NCI-H2029 (cell line): ENCODE measurements at places on chromosomes 6 and 20.

DNA sequence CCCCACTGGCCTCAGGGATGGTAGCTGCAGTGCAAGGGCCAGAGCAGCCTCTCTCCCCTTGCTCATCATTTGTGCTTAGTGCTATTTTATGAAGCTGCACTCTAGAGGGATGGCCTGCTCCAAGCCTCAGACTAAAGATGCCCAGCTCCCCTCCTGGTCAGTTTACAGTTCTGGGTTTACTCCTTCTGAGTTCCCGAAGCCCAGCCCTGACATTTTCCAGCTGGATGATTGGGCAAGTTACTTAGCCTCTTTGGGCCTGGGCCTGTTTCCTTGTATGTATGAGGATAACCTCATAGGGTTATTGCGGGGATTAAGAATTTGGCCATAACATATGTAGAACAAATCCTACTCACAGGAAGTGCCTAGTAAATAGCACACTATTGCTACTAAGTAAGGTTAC lies 31.8 kb upstream of the EMILIN3 start:
- no peak for DNase-seq

GRCh38 chr6:80126657-80127345 lies 20.3 kb downstream of the BCKDHB start:
- DNase-seq = peak; percentile 45

DNA sequence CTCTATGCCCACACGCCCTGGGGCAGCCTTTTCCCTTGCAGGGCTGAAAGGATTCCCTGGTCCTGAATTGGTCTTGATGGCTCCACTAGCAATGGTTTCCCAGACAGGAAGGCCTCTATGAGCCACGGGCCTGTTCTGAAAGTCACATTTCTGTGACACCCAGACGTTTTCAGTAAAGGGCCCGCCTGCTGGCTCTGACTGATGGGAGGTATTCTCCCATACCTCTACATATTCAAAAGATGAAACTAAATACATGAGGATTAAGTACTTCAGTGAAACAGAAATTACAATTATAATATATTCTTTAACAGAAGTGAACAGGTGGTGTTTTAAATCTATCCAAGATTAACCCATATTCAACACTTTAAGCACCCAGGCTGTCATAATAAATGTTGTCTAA lies 629.8 kb downstream of the CDH26 start:
- DNase-seq = no peak

- no peak for DNase-seq
Measured at GRCh38 chr6:2791450-2791974, 26.3 kb downstream of the WRNIP1 start.

- no peak for DNase-seq
Measured at GRCh38 chr20:45969712-45970634, 2.0 kb downstream of the ZNF335 start.

GRCh38 chr6:144331491-144331969 lies 46.4 kb downstream of the UTRN start:
- no peak for DNase-seq

- no peak for DNase-seq
Measured at GRCh38 chr6:46053039-46053933, 37.6 kb upstream of the CLIC5 start.

GRCh38 chr6:10964684-10965083 lies 77.8 kb downstream of the SYCP2L start:
- no peak for DNase-seq
